ENCODE measurements at places on chromosomes 3 and 15.

GRCh38 chr3:192011137-192011536 is 550.2 kb downstream of the PYDC2 start:
- DNase-seq, result no peak

- no peak for DNase-seq
Measured at GRCh38 chr15:97085731-97086130, 755.2 kb downstream of the NR2F2 start.

- DNase-seq, result no peak
Measured at GRCh38 chr15:91953432-91953831, 99.9 kb downstream of the SLCO3A1 start.

DNA sequence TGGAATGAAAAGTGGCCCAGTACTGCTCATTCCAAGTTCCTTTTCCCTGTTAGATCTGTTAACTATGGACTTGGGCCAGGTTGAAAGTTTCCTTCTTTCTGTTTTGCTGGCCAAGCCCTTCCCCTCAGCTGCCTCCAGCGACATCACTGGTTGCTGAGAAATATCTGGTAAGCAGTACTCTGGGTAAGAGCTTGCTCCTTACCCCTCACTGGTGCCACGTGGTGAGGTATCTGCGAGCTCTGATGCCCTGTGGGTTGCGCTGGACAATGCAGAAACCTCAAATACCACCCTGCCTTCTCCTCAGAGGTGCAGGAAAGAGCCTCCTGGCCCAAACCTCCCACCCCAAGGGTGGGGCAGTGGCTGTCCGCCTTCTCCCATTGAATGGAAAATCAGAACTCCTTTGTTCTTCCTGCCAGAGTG is 42.9 kb upstream of the APH1B start:
- no peak for DNase-seq

DNA sequence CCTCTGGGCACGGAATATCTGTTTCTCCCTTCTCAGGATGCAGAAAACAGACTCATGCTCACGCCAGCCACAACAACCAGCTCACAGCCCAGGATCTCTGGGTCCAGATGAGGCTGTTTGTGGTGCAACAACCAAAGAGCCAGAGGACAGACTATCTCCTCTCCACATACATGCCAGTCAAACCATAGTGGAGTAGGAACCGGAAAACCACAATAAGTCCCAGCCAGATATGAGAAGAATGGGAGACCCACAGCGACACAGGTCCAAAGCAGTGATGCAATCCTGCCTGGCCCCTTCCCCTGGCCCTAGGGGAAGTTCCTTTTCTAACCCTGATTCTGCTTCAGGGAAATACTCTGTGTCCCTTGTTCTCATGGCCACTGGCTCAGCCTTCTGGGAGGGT is 27.6 kb downstream of the MEX3B start:
- DNase-seq, result no peak

DNA sequence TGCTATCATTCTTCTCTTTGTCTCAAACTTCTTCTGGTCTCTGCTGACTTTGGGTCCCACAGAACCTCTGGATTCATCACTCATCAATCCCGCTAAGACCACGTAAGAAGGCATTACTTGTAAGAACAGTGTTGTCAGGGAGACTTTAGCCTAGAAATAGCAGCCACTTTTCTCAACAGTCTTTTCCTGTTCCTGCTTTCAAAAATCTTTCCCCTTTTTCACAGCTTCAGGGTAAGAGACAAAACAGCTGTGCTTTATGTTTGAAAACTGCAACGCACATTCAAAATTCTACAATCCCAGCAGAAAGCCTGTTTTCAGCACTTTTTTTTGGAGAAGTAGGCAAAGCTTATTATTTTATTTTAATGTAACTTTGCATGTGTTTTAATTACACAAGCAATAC is 42.0 kb upstream of the FAM98B start:
- DNase-seq, result no peak

GRCh38 chr3:6165951-6166350 is 695.0 kb upstream of the GRM7 start:
- no peak for DNase-seq

DNA sequence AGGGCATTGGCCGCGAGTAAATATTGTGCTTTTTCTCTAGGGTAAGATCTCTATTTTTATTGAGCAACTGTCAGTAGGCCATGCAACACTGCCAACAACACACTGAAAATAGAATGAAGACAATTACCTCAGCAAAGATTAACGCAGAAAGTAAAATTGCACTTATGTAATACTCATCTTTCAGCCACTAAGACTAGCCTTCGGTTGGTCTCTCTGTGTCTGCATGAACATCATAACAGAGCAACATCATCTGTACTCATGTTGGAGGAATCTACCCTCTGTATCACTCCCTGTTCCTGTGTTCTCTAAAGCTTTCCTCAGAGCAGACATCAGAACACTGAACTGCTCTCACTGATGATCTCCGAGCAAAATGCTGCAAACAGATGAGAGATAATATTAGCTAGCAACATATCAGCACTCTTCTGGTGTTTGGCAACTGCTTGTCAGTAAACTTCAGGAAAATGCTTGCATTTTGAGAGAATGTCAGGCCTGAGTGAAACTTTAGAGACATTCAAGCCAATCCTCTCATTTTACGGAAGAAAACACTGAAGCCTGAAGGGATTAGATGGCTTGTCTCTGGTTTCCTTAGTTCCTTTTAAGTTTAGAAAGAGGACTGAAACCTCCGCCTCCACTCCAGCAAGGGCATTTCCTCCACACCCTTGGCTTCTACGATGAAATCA is 8.4 kb upstream of the LRRC3B start:
- DNase-seq, result no peak

DNA sequence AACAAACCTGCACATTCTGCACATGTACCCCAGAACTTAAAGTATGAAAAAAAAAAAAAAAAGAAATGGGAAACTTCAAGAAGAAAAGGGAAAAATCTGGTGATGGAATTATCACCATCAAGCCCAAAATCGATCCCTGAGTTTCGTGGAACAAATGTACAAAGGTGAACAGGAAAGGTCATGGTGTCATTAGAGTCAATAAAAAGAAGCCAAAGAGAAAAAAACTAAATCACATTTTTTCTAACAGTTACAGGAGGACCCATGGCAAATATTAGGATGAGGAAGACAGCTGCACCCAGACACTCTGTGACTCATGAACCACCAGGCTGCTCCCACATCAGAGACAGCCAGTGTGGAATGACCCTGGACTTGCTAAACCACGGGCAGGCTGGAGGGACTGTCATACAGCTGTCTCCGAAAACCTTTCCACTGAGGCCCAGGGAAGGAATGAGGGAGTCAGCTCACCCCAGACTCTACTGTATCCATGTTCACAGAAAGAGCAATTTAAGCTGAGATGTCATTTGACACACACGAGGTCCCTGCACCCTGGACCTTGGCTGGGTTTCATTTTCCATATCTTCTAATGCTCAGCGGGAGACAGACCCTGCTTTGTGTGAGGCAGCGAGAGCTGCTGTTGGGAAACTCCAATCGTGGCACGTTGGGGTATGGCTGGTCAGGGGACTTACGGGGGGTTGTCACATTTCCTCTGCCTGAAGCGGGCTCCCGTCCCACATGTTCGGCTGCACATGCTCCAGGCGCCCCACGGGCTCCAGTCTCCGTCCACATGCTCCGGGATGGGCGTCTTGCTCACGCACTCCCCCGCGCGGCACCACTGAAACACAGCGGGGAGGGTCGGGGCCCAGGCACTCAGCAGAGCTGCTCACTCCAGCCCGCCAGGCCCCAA is 210.2 kb downstream of the ADAMTS17 start:
- DNase-seq, result no peak

- no peak for DNase-seq
Measured at GRCh38 chr3:100319951-100320350, 14.6 kb upstream of the NIT2 start.
